Substantia nigra (tissue), 51 donors: ENCODE measurements at places on chromosomes 16 and 17.

- no peak for DNase-seq
These were observed 1.8 kb downstream of the ST3GAL2 start for GRCh38 chr16:70437017-70437581.

DNA sequence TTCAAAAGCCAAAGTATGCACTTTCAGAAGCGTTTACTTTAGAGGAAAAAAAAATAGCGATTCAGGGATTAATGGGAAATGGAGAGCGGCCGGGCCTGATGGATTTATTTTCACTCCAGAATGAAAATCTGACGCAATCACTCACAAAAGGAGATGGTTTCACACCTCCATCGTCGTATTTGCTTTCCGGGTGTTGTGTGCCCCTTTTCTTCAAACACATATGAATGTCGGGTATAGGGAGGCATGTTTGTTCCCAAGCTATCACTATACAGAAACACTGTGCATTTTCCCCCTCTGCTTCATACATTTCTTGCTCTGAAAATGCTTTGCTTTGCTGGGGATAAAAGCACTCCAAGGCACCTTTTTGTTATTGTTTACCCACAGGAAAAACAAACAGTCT is 562.2 kb upstream of the ZFHX3 start:
- no peak for DNase-seq

GRCh38 chr16:85386467-85387170 is 226.5 kb upstream of the GSE1 start:
- DNase-seq, result no peak

GRCh38 chr17:15973016-15973415 is 26.5 kb downstream of the ZSWIM7 start:
- DNase-seq, result no peak

DNA sequence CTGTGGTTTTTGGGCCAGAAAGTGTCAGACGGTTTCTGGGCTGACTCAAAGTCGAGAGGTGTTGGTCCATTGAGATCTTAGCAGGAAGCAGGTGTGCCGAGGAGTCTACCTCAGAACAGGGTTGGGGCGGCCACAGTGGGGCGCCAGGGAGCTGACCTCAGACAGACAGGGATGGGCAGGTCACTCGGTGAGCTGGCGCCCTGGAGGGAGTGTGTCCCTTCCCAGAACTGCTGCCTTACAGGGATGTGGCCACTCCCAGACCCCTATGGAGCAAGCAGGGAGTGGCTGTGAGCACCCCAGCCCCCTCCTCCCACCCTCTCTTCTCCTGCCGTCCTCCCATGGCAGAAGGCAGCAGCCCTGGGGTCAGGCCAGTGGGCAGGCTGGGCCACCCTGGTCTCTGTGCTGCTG is 14.0 kb upstream of the DPEP1 start:
- no peak for DNase-seq

DNA sequence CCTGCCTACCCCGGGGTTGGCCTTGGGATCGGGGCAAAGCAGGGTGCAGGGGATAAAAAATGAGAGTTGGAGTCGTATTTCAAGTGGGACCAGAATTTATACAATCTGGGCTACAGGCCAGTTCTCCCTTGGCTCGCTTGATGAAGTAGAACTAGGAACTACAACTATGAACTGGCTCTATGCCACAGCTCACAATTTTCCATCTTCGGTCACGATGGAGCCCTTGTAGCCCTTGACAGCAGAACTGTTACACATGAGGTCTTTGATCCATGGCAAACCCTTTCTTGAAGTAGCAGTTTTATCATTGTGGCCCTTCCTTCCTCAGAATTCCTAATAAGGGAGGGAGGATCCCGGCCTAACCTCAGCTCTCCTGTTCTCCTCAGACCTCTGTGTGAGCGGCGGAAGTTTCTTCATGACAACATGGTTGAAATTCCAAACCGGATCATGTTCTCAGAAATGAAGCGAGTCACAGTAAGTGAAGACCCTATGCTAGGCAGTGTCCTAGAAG is 17.1 kb downstream of the LIG3 start:
- no peak for DNase-seq

DNA sequence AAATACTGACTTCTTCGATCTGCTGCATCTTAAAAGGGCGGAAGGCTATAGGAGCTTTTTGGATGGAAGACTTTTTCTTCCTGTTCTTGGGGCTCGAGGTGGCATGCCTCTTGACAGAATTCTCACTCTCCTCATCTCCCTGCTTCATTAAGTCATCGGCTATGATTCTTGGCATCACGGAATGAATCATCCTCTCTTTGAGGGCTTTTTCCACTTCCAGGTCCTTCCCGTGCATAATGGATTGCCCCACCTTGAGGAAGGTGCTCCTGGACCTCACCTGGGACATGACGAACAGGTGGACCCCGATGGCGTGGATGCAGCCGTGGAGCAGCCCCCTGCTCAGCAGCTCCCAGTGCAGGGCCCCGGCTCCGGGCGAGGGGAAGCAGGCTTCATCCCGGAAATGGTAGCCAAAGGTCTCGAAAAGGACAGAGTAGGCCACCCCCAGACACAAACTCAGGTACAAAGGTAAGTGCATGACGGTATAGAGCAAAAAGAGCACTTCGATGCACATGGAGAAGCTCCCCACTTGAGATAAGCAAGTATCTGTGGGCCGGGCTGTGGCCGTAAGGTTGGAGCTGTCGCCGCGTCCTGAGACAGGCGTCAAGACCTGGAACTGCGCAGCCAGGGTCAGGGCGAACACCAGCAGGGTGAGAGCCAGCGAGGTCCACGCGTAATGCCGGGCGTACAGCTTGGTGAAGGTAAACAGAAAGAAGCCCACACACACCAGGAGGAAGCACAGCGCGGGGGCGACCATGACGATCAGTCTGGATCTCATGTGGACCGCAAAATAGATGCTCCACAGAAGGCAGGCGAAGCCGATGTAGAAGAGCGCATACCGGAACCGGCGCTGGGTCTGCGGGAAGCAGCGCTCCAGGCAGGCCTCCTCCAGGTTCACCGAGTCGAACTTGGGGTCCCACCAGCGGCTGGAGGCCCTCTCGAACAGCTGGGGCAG is 1.7 kb downstream of the ADCY9 start:
- DNase-seq, result no peak

DNA sequence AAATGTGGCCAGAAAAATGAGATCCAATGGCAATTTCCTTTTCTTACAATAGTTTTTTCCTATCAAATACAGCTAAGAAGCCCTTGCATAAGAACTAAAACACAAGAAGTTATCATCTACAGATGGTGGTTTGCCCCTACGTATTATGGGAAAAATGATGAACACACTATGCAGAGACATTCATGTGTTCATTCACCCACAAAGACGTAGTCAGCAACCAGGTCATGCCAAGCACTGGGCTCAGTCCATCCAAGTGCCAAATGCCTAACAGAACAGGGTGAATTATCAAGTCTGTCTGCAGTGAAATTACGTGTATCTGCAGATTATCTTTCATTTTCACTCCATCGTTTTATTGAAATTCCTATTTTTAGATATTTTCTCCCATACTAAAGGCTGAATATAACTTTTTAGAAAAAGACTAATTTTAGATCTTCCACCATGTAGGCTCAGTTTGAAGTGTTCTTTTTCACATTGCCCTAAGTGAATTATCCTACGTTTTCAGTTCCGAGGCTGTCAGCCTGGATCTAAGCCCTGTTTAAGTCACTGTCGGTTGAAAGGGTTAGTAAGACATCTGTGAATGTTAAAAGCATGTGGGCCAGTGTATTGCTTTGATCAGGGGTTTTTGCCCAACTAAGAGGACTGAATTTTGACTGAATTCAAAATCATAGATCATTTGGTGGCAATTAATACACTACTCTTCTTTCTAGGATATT is 78.1 kb upstream of the DHX40 start:
- DNase-seq, result no peak

GRCh38 chr16:8967132-8967821 is 3.6 kb upstream of the USP7 start:
- DNase-seq, result peak; percentile 8

DNA sequence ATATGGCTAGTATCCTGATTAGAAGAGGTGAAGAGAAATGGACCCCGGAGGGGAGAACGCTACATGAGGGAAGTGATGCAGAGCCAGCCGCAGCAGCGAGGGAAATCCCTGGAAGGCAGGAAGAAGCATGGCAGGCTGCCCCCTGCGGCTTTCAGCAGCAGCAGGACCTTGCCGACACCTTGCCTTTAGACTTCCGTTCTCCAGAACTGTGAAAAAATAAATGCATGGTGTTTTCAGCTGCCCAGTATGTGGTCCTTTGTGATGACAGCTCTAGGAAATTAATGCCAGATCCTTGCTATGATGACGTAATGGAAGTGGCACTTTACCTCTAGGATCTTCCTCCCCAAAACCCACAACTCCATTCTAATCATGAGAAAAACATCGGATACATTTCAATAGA is 9.7 kb upstream of the ZFP1 start:
- no peak for DNase-seq

DNA sequence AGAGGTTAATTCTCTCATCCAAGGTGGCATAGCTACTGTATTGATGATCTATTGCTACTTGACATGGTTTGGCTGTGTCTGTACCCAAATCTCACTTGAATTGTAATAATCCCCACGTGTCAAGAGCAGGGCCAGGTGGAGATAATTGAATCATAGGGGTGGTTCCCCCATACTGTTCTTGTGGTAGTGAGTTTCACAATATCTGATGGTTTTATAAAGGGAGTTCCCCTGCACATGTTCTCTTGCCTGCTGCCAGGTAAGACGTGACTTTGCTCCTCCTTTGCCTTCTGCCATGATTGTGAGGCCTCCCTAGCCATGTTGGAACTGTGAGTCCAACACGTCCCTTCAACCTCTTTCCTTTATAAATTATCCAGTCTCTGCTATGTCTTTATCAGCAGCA is 22.9 kb upstream of the CPPED1 start:
- no peak for DNase-seq

- DNase-seq, result no peak
These were observed 13.7 kb downstream of the TENT4B start for GRCh38 chr16:50166511-50167500.

GRCh38 chr16:81720973-81721906 is 57.9 kb upstream of the PLCG2 start:
- no peak for DNase-seq

DNA sequence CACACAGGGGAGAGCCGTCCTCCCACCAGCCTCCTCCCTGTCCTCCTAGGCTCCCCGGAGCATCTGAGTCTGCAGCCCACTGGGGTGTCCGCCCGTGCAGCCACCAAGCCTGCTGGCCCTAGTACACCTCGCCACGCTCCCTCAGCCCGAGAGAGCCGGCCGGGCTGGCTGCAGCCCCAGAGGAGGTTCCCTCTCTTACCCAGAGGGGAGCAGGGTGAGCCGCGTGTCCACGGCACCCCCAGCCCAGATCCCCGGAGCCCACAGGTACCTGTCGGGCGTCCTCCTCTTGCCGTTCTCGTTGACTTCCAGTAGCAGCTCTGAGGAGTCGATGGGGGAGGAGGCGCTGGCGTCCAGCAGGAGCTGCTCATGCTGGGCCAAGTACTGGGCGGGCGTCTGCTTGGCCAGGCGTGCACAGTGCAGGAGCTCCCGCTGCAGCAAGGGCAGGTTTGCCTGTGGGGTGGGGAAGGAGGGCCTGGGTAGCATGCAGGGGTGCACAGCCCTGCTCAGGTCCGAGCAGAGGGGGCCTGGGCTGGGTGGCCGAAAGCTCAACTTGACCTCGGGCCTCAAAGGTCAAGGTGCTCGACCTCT is 19.3 kb upstream of the PABPN1L start:
- peak; percentile 45 for DNase-seq

GRCh38 chr17:72978593-72979218 is 113.8 kb downstream of the SLC39A11 start:
- DNase-seq, result no peak

- DNase-seq, result no peak
These were observed 4.1 kb downstream of the CYLD start for GRCh38 chr16:50745940-50746339.

DNA sequence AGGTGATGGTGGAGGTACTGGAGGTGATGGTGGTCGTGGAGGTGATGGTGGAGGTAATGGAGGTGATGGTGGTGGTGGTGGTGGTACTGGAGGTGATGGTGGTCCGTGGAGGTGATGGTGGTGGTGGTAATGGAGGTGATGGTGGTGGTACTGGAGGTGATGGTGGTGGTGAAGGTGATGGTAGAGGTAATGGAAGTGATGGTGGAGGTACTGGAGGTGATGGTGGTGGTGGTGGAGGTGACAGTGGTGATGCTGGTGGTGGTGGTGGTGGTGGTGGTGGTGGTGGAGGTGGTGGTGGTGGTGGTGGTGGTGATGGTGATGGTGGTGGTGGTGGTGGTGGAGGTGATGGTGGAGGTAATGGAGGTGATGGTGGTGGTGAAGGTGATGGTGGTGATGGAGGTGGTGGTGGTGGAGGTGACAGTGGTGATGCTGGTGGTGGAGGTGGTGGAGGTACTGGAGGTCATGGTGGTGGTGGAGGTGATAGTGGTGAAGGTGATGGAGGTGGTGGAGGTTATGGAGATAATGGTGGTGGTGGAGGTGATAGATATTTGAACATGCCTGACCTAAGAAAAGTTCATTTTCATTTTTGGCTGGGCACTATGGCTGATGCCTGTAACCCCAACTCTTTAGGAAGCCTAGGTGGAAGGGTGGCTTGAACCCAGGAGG is 55.0 kb downstream of the RNF213 start:
- DNase-seq, result no peak

GRCh38 chr16:58085584-58086251 is 43.5 kb downstream of the CFAP20 start:
- no peak for DNase-seq

DNA sequence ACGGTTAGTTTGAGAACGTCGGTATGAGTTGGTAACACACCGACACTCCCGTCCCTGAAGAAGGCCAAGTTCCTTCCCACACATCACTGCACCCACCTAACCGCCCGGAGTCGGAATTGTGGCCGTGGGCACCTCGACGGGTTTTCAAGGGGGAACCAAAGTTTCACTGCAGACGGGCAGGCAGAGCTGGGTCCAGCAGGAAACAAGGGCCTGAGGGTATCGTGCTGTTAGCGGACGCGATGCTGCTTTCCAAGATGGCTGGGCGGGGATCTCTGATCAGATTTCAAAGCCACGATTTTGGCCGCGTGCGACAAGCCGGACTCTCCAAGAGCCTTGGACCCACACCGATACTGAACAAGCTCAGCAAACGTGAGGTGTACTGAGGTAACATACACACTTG is 82.3 kb upstream of the DOC2B start:
- DNase-seq, result no peak

GRCh38 chr16:88120812-88121211 is 169.6 kb downstream of the BANP start:
- no peak for DNase-seq

GRCh38 chr17:48244814-48245213 is 137.2 kb downstream of the SNX11 start:
- no peak for DNase-seq

- peak; percentile 23 for DNase-seq
These were observed 65.0 kb downstream of the CRISPLD2 start for GRCh38 chr16:84884596-84885341.

- DNase-seq, result peak; percentile 47
These were observed 121.2 kb downstream of the SNX29 start for GRCh38 chr16:12097523-12098428.

- no peak for DNase-seq
These were observed 238.7 kb upstream of the ELAC2 start for GRCh38 chr17:13256545-13256944.

GRCh38 chr17:80827646-80828643 is 163.7 kb upstream of the CHMP6 start:
- DNase-seq, result no peak
